ENCODE measurements at places on chromosomes 4 and X. TPM values are rescaled to one million over a fixed set of nuclear protein-coding genes. Genes with fewer than 3 reads are reported as not detected.

- no peak for DNase-seq
These were observed 111.3 kb downstream of the PHKA2 start for GRCh38 chrX:18872621-18873020.

DNA sequence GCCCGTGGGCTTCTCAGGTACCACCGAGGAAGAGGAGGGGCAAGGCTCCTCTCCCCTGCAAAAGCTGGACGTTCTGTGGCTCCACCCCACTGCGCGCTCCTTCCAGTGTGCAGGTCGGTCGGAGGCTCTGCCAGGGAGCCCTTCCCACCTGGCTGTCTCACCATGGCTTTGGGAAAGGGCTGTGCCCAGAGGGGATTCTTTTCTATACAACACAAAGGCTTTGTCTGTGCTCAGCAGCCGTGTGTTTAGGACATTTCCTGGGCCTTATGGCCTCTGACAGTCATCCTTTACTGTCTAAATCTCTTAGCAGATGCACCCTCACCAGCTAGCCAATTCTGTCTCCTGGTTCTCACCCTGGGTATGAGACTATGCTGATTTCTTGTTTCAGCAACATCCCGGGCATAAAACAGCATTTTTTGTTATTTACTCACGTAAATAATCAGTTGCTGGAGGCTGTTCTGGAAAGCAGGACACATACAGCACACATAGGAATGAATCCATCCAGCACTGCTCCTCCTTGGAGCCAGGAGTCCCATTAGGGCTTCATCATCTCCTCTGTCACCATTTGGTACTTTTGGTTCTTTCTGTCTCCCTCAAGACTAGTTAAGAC, 20.4 kb upstream of the ATXN3L start:
- DNase-seq: no peak

DNA sequence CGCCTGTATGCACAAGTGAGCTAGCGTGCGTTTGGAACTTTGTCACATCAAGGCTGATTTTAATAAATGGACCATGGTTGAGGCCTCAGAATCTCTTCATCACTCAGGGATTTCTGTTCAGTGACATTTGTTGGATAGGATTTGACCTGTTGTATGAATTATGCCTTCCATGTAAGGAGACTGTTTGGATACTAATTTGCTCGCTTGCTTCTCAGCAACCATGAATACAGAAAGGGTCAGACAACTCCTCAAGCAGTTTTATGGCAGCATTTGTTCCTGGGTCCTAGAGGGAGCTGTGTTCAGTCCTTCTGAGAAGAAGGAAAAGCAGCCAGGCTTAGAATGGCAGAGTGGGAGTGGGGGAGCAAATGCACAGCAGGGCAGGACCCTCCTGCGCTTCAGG, 269.7 kb upstream of the LCORL start:
- no peak for DNase-seq

Gene ANXA10
- 0.58 TPM for polyA plus RNA-seq

GRCh38 chr4:6657242-6658208, 17.0 kb downstream of the MRFAP1 start:
- no peak for DNase-seq
